ENCODE measurements at places on chromosomes 1 and 21.
A peak's percentile ranks its signal among the peaks of the same experiment; 100 is the strongest.

DNA sequence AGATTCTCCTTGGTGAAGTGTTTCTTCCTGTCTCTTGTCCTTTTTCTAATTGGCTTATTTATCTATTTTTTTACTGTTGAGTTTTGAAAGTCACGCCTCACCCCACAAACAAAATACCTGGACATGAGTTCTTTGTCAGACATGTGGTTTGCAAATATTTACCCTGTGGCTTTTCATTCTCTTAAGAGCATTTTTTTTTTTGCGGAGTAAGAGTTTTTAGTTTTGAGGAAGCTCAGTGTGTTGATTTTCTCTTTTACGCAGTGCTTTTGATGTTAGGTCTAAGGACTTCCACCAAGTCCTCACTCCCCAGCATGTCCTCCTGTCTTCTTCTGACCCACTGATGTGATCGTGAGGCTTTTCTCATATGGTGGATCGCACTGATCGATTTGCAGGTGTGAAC lies 7.6 kb downstream of the DFFB start:
- no peak for DNase-seq

DNA sequence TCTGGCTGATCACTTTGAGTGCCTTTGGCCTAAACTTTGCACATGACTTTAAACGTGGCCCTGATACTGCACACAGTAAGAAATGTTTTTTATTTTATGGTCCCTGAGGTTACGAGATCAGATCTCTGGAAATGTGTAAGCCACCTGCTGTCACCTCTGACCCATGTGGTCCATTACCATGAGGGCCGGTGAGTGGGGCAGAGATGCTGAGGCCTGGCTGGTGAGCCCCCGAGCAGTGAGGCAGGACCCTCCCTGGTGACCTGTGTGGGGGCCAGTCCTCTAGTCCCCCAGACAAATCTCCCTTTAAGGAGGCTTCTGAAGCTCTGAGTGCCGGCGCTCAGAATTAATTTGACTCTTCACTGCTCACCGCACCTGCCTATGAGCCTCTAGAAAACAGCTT lies 12.4 kb downstream of the TFF3 start:
- DNase-seq, result no peak

- no peak for DNase-seq
Observed at GRCh38 chr1:202165267-202165941, 5.0 kb upstream of the PTPN7 start.

DNA sequence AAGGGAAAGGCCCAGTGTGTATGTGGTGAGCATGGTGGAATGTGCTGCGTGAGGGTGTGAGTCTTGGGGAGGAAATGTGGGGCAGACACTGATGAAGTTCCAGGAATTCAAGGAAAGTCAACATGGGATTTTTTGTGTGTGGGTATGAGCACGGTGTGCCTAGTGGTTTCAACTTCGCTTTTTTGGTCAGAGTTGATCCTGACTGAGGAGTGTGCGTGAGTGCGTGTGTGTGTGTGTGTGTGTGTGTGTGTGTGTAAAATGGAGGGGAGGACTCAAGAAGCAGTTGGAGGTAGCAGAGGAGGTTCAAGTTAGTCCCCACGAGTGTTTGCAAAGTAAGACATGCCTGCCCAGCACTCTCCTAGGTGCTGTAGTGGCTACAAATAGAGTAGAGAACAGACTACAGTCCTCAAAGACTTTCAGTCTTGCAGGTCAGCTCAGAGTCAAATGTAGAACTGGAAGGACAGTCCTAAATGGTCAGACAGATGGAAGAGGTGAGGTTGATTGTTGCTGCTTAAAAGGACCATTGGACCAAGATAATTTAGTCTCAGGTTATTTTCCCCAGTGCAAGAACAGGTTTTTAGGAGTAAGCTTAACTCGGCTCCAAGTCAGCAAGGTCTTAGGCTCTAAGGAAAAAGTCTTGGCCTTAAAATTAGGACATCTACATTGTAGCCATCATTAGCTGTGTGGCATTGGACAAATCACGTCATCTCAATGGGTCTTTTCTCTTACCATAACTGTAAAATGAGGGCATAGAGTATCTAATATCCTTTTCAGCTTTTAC lies 25.0 kb downstream of the SLAMF1 start:
- no peak for DNase-seq

DNA sequence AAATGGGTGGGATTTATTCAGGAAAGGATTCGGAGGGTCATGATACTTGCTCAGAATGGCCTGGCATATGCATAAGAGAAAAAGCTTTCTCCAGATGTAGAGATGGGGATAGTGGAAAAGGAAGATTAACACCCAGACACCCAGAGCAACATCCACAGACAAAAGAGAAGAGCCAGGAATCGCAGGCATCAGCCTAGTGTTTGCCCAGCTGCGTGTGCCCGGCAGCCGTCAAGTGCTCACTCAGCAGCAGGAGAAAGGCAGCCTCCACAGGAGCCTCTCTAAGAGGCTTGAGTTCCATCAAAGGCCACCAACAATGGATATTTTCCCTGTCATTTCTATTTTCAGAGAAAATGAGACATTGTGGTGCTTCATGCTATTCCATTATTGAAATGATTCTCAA lies 54.7 kb downstream of the NTPCR start:
- no peak for DNase-seq

- DNase-seq, result no peak
Observed at GRCh38 chr1:48930011-48930410, 153.3 kb upstream of the BEND5 start.

DNA sequence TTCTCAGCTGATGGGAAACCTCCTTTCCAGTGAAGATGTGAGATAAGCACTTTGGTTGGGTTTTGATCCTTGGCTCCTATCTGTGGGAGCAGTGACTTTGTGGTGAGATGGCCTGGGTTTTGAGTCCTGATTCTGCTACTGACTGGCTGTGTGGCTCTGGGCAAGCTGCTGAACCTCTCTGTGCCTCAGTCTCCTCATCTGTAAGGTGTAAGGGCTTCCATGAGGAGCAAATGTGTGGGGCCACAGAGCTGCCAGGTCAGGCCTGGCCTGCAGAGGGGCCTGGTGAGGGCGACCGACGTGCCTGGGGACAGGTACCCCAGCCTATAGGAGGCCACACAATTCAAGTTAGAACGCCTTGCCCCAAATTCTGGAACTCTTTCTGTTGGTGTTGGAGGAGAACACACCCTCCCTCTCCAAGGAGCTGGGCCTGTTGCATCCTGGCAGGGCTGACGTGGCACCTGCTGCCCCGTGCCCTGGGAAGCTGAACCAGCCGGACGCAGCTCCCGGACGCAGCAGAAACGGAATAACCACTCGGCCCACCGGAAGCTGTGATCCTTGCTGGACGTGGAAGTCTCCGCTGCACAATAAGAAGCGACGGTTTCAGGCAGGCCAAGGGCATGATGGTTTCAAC lies 62.7 kb downstream of the AGPAT3 start:
- DNase-seq, result no peak

DNA sequence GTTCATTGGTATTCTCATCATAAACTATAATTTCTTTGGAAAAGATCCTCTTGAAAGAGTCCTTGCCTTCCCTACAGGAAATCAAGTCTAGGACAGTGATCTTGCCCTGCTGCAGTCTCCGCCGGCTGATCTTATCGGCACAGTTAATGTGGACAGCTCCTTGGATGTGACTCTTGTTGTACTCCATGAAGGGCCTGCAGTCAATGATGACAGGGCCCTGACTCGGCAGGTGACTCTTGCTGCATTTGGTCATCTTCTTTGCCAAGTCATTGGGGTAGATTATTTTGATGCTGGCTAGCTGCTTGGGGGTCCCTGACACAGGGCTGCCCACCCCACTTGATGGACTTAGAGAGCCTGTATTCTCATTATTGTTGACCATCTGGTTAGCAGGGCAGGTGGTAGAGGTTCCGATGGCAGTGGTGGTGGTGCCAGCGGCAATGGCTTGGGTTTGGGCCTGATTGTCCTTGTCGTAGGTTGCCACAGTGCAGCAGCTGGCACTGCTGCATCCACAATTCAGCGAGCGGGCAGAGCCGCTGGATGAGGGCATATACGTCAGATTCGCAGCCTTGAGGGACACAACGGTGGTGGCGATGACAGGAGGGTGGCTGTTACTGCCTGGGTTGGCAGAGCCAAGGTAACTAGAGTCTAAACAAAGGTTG lies 2.7 kb downstream of the DUSP10 start:
- no peak for DNase-seq

DNA sequence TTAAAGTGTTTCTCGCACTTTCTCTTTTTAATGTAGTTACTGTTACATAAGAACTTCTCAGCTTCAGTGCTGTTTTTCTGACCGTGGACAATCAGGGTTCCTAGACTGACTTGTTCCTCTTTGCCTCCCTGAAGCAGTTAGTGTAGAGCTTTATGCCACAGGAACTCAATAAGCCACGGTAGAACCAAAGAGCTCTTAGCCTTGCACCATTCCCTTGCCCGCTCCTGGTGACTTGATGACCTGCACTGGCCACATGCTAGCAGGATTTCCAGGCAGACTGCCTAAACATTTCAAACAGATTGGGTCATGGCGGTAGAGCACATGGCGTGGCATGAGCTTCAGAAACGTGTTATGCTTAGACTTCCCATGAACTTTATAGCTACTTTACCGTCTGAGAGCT lies 18.8 kb upstream of the FASLG start:
- DNase-seq, result no peak

DNA sequence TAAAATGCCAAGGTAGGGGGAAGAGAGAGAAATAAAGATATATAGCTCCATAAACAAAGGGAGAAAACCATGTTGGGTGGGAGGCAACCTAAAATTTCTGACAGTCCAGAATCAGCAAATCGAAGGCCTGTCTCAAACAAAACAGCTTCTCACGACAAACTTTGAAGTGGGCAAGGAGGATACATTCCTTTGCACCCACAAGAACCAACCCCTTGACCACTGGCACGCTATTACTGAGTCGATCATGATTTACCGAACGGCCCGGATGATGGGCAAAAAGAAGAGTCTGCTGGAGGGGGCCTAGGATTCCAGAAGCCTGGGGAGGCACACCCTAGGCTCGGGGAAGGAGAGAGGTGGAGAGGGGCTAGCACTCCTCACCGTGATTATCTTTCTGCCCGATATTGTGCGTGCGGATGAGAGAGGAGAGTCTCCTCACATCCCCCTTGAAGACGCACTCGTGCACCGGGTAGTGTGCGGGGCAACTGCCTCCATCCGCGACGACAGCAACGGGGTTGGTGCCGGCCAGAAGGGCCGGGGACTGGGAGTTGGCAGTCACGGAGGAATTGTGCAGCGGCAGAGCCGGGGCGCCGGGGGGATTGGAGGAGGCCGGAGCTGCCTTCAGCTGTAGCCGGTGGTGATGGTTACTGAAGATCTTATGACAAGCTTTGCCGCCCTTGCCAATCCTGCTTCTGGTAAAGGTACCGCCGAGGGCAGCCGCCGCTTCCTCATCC lies 756 bp downstream of the ANKRD13C start:
- peak; percentile 30 for DNase-seq

DNA sequence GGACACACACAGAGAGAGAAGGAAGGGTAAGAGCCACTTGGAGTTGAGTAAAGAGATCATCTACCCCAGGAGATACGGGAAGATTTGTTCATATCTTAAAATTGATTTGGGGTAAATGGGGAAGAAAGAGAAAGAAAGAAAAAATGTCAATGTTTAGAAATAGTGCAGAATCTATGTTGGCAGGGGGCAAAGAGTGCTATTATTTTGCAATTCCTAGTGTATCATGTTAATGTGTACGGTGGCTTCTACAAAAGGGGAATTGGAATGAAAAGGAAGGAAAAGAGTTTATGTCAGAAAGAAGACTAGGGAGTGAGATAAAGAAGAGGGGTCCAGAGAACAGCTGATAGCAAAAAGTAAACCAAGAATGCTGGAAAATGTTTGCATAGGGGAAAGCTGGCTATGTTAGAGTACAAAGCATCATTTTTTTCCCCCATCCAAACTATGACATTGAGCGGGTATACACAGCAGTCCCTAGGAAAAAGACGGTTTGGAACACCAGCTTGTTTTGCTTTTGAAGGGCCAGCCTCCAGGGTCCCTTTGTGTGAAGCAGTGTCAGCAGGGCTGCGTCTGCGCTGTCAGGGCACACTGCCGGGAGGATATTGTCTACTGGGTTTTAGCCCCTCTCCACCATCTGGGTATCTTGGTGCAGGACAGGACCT lies 10.8 kb downstream of the LRRC8D start:
- no peak for DNase-seq
